ENCODE measurements at places on chromosomes 4 and X. TPM values are rescaled to one million over a fixed set of nuclear protein-coding genes. Genes with fewer than 3 reads are reported as not detected.

DNA sequence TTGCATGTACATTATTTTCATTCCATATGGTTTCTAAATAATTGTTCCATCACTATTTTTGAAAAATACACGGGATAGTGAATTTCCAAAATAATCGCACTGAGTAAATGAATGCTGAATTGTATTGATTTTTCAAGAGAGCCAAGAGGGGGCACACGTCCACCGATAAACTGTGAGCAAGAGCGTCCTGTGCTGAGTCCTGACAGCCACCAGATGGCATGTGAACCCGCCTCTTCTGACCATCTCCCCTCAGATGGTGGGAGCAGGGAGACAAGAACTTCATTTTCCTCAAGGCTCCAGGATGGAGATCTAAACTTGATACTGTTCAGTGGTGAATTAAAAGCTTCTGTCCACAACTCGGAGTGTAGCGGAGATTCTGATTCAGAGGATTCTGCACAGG lies 30.6 kb upstream of the IL9R start:
- no peak overlapping the region for H3K4me3 ChIP-seq
- DNase-seq, result peak; percentile 39
- H3K27ac ChIP-seq, result no peak overlapping the region
- no peaks in the 10 kb centered on the region for H3K4me1 ChIP-seq
- peaks cover 7% of the 10 kb centered on the region for H3K27me3 ChIP-seq
- peaks cover 62% of the 10 kb centered on the region for H3K36me3 ChIP-seq

- peaks cover 19% of the 10 kb centered on the region for H3K4me1 ChIP-seq
- no peak for DNase-seq
- peaks cover 12% of the 10 kb centered on the region for H3K36me3 ChIP-seq
- no peak overlapping the region for H3K27ac ChIP-seq
- no peaks in the 10 kb centered on the region for H3K27me3 ChIP-seq
- H3K4me3 ChIP-seq, result no peak overlapping the region
Measured at GRCh38 chr4:128357286-128357685, 69.7 kb upstream of the PGRMC2 start.

- H3K27ac ChIP-seq, result no peak overlapping the region
- DNase-seq, result no peak
- no peaks in the 10 kb centered on the region for H3K27me3 ChIP-seq
- H3K4me1 ChIP-seq, result peaks cover 21% of the 10 kb centered on the region
- peaks cover 12% of the 10 kb centered on the region for H3K36me3 ChIP-seq
Measured at GRCh38 chr4:81804849-81805248, 333.1 kb upstream of the RASGEF1B start.

- no peaks in the 10 kb centered on the region for H3K27me3 ChIP-seq
- H3K27ac ChIP-seq, result no peak overlapping the region
- DNase-seq, result no peak
- H3K4me3 ChIP-seq, result no peak overlapping the region
Measured at GRCh38 chr4:86398187-86398586, 38.3 kb upstream of the MAPK10 start.

DNA sequence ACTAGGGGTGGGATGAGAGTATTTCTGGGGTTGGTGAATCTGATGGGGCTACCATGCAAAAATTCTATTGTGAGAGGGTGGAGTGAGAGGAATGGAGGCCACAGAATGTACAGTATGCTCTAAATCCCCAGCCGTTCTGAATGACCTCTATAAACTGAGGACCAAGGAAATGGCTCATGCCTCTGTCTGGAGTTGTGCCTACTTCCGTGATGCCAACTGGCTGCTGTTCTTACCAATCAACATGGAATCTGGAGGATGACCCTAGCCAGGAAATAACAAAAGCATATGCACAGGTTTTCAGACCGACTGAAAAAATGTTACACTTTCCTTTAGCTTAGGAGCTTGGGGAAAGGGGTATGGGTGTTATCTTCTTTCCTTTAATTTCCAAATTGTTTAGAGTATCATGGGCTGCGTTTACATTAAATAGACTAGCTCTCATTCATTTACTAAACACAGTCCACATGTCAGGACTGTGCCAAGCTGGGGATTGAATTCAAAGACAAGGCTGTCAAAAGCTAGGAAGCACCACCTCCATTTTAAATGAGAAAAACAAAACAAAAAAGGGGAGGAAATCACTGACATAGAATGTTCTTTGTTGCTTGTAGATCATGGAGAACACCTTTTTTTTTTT lies 20.2 kb upstream of the CCKAR start:
- H3K27ac ChIP-seq, result no peak overlapping the region
- no peak for DNase-seq
- no peaks in the 10 kb centered on the region for H3K36me3 ChIP-seq
- H3K27me3 ChIP-seq, result no peaks in the 10 kb centered on the region
- no peak overlapping the region for H3K4me3 ChIP-seq
- no peaks in the 10 kb centered on the region for H3K4me1 ChIP-seq

DNA sequence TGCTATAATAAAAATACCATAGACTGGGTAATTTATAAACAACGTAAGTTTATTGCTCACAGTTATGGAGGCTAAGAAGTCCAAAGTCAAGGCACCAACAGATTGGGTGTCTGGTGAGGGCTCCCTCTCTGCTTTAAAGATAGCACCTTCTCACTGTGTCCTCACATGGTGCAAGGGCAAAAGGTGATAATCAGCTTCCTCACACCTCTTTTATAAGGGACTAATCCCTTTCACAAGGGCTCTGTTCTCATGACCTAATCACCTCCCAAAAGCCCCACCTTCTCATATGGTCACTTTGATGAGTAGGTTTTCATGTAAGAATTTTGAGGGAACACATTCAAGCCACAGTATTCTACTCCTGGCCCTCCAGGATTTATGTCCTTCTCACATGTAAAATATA lies 641.7 kb upstream of the ATOH1 start:
- H3K27ac ChIP-seq, result no peak overlapping the region
- H3K4me1 ChIP-seq, result peaks cover 3% of the 10 kb centered on the region

The XAGE1B gene
- total RNA-seq, result 0.37 TPM

The GLOD5 gene
- total RNA-seq, result 0.27 TPM

Data from WTC11 (cell line).